Pancreas (tissue), 10 donors: ENCODE measurements at places on chromosomes 16 and 17. TPM values are rescaled to one million over a fixed set of nuclear protein-coding genes. Genes with fewer than 3 reads are reported as not detected.

The TP53TG3D gene
- total RNA-seq: not detected

The DYNLRB2 gene
- total RNA-seq: 0.67 TPM

The DOC2B gene
- total RNA-seq: 13.6 TPM

The CUEDC1 gene
- 22.5 TPM for total RNA-seq

The SLC16A13 gene
- 1.4 TPM for total RNA-seq

The ARL17A gene
- total RNA-seq: 4.1 TPM

The ZG16 gene
- total RNA-seq: 1.4 TPM

The ARL16 gene
- total RNA-seq: 10.8 TPM

The TMEM98 gene
- total RNA-seq: 32.2 TPM

The FOXN1 gene
- 0.09 TPM for total RNA-seq

The HS3ST3B1 gene
- 1.6 TPM for total RNA-seq

The ZPBP2 gene
- not detected for total RNA-seq

The CORO1A gene
- total RNA-seq: 26.4 TPM

The SOX8 gene
- 0.54 TPM for total RNA-seq

The NPW gene
- total RNA-seq: 1.1 TPM

The TP53TG3B gene
- not detected for total RNA-seq

The CPHXL2 gene
- not detected for total RNA-seq

The CX3CL1 gene
- total RNA-seq: 6.1 TPM

The TMEM100 gene
- total RNA-seq: 2.1 TPM

The MGAT5B gene
- 0.25 TPM for total RNA-seq

The ATP1B2 gene
- 1.7 TPM for total RNA-seq

The INTS2 gene
- total RNA-seq: 2.2 TPM
